Activated CD4-positive, alpha-beta T cell treated with anti-CD3 and anti-CD28 coated beads, Interleukin-2, amount 50 U/mL, for 16 hours (primary cell): ENCODE measurements at places on chromosomes 7 and 10.

DNA sequence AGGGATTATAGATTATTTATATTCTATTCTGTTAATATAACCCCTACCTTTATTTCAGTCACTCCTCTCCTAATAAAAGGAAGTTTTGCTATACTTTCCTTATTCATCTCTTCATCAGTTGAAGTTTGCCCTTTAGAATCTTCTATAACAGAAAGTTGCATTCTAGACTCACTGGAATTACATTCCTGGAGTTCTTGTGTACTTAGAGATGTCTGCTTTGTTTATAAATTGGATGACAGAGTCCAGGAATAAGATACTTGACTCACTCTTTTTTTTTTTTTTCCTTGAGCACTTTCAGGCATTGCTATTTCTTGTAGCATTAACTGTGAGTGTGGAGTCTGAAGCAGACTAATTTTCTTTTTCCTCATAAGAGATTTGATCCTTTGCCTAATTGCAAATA is 640.8 kb downstream of the XPNPEP1 start:
- no peak for DNase-seq

GRCh38 chr7:28942168-28942567 is 16.0 kb downstream of the TRIL start:
- no peak for DNase-seq

DNA sequence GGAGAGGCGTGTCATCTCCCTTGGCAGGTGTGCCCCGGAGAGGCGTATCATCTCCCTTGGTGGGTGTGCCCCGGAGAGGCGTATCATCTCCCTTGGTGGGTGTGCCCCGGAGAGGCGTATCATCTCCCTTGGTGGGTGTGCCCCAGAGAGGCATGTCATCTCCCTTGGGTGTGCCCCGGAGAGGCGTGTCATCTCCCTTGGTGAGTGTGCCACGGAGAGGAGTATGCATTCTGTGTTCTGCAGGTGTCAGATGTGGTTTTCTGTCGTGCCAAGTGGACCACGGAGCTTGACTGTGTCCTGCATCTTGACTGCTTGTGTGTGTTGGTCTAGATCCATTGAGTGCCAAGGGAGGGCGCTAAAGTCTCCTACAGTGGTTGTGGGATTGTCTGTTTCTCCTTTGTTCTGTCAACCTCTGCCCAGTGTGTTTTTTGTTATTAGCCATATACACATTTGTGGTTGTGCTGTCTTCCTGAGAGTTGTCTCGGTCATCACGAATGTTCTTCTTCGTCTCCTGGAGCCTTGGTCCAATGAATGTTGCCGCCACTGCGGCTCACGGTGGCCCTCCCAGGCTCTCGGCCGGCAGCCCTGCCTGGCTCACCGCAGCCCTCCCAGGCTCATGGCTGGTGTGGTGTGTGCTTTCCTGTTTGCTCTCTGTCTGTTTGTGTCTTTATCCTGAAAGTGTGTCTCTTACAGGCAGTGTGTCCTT is 96.8 kb downstream of the INPP5A start:
- DNase-seq: no peak

GRCh38 chr7:143256932-143257331 is 6.3 kb upstream of the GSTK1 start:
- no peak for DNase-seq

GRCh38 chr10:78248651-78249464 is 215.2 kb downstream of the RPS24 start:
- no peak for DNase-seq

- DNase-seq: no peak
Measured at GRCh38 chr7:90988996-90989765, 275.1 kb upstream of the FZD1 start.

- DNase-seq: no peak
Measured at GRCh38 chr7:20013536-20013935, 203.6 kb downstream of the MACC1 start.

DNA sequence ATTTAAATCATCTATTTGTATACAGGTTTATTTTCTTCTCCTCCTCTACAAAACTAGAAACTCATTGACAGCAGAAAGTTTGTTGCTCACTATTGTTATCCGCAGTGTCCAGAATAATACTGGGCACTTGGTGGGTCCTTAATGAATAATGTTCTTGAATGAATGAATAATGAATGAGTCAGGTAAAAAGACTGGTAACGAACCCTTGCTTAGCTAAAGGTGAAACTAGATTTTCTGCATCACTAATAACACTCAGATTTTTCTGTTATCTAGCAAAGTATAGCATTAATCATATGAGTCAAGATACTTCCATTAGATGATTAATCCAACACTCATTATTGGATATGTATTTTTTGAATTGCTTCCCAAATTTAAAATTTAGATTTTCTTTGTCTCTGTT is 953.2 kb downstream of the SORCS3 start:
- DNase-seq: no peak

DNA sequence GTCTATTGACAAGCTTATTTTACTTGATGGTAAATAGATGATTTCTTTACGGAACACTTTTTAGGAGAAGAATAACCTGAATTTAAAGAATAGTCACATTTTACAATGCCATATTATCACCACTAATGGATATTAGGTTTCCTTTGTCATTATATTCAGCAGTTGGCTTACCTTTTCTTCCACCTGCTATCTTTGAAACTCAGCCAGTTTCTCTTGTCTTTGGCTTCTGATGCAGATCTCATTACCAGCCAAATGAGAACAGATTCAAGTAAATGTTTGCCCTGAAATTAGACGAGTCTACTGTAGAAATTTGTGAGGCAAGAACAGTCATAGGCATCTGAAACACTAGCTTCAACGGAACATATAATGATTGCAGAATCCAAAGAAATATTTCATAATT is 85.5 kb upstream of the OIT3 start:
- DNase-seq: no peak

DNA sequence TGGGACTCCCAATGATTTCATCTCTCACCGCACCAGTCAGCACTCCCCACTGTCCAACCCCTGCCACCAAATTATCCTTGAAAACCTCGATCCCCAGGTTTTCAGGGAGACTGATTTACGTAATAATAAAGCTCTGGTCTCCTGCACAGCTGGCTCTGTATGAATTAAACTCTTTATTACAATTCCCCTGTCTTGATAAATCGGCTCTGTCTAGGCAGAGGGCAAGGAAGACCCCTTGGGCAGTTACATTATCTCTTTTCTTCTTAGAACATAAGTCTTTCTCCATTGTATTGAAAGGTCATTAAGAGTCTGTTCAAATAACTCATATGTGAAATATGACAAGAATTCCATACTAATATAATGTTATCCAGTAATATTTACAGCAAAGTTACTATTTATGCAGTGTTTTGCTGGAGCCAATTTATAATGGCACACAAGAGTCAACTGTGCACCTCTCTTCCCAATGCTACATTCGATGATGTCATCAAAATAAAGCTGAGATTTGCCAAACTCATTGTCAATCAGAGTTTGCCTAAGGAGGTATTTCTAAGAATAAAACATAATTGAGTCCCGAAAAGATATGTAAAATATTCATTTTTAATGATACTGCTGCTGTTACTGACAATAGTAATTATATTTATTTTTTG is 1297.2 kb upstream of the LRRTM3 start:
- no peak for DNase-seq

DNA sequence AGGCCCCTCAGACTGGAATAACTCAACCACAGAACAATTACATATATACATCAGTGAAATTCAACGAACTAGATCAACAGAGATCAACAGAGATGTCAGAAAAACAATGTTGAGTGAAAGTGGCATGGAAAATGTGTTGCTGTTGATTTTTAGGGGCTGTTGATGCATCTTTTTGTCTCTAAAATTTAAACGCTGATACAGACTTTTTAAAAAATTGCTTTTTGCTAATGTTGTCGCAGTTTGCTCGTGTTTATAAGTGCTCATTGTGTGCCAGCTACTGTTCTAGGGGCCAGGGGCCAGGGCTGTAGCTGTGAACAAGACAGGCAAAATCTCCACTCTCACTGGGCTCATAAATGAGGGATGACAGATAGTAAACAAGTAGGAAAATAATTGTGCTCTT is 18.3 kb downstream of the TMEM248 start:
- no peak for DNase-seq

DNA sequence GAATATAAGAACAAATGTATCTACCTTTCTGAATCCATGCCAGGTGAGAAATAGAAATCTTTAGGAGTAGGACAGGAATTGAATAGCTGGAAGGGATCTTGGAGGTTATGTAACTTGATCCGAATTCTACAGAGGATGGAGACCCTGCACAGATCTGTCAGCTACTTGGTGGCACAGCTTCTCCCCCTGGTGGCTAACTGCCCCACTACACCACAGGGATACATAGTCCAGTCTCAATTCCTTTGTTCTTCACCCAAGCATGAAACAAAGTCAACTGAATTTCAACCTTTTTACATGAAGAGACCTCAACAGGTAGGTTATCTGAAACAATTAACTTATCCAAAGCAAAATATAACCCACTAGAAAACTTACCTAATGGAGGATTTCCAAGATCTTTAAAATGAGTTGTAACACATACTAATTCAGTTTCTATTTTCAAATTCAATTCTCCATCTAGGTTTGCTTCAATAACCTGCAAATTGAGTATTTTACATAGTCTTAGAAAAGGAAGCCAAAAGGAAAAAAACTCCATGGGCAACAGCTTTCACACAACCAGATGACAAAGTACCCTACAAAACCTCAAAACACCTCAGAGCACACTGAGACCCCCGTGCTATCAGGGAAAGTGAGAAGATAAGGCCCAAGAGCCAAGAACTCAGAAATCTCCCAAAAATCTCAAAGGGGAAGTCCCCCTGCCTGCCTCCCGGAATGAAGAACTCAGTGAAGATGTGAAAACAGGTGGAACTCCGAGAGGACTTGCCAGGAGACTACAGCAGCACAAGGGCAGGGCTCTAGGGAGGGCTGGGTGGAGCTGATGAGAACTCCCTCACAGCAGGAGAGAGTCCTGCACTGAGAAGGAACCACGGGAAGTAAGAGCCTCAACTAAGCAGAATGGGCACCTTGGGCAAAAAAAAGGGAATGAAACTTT is 10.3 kb downstream of the HUS1 start:
- peak; percentile 48 for DNase-seq

- DNase-seq: no peak
Measured at GRCh38 chr10:114394531-114394930, 9.8 kb downstream of the AFAP1L2 start.

- DNase-seq: no peak
Measured at GRCh38 chr7:157211690-157212089, 73.0 kb downstream of the UBE3C start.

DNA sequence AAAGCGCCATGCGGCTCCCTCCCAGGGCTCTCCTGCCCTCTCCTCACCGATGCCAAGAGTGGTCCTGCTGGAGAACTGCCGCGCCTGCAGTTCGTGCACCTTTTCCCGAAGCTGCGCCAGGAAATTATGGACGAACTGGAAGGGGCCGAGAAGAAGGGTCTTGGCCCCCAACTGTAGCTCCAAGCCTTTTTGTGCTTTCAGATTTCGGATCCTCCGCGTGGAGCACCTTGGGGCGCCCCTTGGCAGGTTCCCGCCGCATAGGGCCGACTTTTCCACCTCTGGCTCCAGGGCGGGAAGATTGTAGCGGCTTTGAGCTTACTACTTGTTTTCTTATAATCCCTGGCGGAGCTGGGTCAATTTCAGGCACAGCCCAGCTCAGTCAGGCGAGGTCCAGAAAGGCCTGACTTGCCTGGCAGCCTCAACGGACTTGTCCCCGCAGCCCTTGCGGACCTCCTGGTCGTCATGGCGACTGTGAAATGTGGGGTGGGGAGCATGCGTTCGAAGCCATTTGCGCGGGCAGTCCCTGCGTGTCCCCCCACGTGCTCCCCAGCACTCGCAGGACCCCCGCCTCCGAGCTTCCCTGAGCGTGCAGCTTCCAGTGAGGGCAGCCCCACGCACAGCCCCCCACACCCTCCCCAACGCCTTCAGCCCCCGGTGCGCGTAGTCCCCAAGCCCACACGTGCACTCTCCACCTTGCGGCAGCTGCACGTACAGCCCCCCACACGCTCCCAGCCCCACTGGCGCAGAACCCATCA is 129.9 kb downstream of the KBTBD2 start:
- no peak for DNase-seq

- no peak for DNase-seq
Measured at GRCh38 chr7:20783125-20783699, 3.5 kb downstream of the SP8 start.

DNA sequence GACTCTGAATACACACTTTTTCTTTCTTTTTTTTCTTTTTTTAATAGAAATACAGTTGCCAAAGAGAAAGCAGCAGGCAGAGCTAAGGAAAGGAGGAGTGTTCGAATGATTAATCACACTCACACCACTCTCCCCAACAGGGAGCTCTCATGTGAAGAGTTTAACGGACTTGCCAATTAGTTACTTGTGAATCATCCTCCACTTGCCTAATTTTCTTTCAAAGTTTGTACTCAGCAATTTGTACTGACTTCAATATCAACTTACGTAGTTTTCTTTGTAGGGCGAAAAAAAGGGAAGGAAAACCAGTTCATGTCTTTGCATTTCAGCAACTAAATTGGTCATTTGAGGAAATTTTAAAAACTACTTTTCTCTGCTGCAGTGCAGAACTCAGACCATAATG is 109.2 kb downstream of the PIP4K2A start:
- DNase-seq: no peak

DNA sequence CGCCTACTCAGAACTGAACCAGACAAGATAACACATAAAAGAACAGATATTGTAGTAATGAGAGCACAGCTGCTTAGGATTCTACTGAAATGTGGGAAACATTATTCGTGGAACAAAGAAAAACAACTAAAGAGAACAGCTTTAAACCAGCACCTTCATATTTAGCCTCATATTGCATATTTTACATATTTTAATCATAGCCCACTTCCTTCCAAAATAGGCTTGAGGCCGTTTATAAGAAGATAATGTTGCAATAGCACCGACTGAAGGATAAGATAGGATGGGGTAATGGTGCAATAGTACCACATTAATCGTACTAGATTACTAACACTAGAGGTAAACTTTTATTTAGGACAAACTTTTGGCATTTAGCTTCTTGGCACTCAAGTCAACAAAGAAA is 71.3 kb downstream of the KCND2 start:
- DNase-seq: no peak

DNA sequence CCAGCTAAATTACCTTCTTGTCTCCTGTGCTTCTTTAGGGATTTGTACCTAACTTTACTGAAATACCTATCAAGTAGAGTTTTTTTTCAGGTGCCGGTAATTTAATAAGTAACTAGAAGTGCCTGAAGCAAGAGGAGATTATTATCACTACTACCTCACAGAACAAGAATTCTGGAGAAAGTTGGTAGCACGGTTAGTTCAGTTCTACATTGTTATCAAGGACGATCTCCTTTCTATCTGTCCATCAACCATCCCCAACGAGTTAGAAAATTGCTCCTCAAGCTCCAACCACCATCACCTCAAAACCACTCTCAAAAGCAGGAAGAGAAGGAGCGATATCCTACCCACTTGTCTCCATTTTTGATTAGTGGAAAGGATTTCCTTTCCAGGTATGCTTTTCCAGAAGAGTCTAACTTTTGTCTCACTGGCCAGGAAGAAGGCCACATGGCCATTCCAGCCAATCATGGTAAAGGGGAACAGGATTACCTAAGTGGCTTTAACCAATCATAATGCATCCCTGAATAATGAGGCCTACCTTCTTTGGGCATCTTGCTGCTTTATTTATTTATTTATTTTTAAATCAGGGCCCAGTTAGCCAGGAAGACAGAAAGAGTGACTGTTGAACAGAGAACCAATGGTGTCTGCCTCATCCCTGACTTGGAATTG is 265.2 kb downstream of the SNX13 start:
- no peak for DNase-seq

- no peak for DNase-seq
Measured at GRCh38 chr7:2196381-2197378, 36.1 kb downstream of the MAD1L1 start.
